ENCODE measurements at places on chromosomes 5 and 9. TPM values are rescaled to one million over a fixed set of nuclear protein-coding genes. Genes with fewer than 3 reads are reported as not detected.

- H3K4me1 ChIP-seq = no peaks in the 10 kb centered on the region
- no peak overlapping the region for H3K27ac ChIP-seq
- DNase-seq = no peak
- no peaks in the 10 kb centered on the region for H3K27me3 ChIP-seq
- no peak overlapping the region for H3K4me3 ChIP-seq
- H3K36me3 ChIP-seq = no peaks in the 10 kb centered on the region
These were observed 158.1 kb upstream of the NREP start for GRCh38 chr5:111914966-111915636.

SNAPC4 gene
- total RNA-seq = 15.6 TPM

IFNA14 gene
- not detected for total RNA-seq

- peaks cover 49% of the 10 kb centered on the region for H3K36me3 ChIP-seq
- peaks cover 30% of the 10 kb centered on the region for H3K4me1 ChIP-seq
- peak overlapping the region; percentile 56 for H3K27ac ChIP-seq
These were observed 105.1 kb downstream of the EHMT1 start for GRCh38 chr9:137723783-137724445.

- H3K27ac ChIP-seq = no peak overlapping the region
- no peak for DNase-seq
- H3K36me3 ChIP-seq = peaks cover 63% of the 10 kb centered on the region
- no peaks in the 10 kb centered on the region for H3K4me1 ChIP-seq
These were observed 109.2 kb downstream of the FBXW11 start for GRCh38 chr5:171897231-171897630.

DNA sequence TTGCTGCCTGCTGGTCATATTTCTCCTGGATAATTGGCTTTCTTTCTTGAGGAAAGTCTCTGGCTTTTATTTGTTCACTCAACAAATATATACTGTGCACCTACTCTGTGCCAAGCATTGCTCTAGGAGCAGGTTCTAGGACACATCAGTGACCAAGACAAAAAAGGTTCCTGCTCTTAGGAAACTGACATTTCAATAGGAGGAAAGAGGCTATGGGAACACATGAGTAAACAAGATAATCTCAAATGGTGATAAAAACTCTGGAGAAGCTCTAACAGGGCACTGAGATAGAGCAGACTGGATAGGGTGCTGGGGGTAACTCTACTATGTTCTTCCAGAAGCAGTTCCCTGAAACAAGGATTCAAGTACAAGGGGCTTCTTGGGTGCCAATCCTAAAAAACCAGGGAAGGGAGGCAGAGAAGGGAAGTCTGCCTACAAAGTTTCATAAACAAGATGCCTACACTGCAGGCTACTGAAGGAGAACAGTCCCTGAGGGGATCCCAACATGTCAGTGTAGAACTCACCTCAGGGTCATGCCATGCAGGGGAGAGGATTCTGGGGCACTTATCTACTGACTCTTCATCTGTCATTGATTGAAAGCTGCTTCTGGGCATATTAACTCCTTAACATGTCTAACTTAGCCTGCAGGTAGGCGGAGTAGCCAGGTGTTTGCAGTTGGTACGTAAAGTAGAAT lies 181.3 kb downstream of the GRIA1 start:
- DNase-seq = no peak
- H3K4me3 ChIP-seq = no peak overlapping the region
- H3K36me3 ChIP-seq = no peaks in the 10 kb centered on the region

- no peak overlapping the region for H3K4me3 ChIP-seq
- no peaks in the 10 kb centered on the region for H3K36me3 ChIP-seq
- no peaks in the 10 kb centered on the region for H3K4me1 ChIP-seq
These were observed 24.8 kb downstream of the GKAP1 start for GRCh38 chr9:83792746-83793145.

- no peak for DNase-seq
- H3K27me3 ChIP-seq = no peaks in the 10 kb centered on the region
- H3K27ac ChIP-seq = no peak overlapping the region
- no peak overlapping the region for H3K4me3 ChIP-seq
These were observed 452.0 kb downstream of the ENC1 start for GRCh38 chr5:74188351-74189105.

FRMPD1 gene
- total RNA-seq = not detected

GRCh38 chr9:124941679-124942561 lies 1.0 kb upstream of the GOLGA1 start:
- H3K4me3 ChIP-seq = peak overlapping the region; percentile 73
- DNase-seq = peak; percentile 16
- H3K27ac ChIP-seq = peak overlapping the region; percentile 98
- H3K27me3 ChIP-seq = no peaks in the 10 kb centered on the region
- peaks cover 3% of the 10 kb centered on the region for H3K36me3 ChIP-seq

DNA sequence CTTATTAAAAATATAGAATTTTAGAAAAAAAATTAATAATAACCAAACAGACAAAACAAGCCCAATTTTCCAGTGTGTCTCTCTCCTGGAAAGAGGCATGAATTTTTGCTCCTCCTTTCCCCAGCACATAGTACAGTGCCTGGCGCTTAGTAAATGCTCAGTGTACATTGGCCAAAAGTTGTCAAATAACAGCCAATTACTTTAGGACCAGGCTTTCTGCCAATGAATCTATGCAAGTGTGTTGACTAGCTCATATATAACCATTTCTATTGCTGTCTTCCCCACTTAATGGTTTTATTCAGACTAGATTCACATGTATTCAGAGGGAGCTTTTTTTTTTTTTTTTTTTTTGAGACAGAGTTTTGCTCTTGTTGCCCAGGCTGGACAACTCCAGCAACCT lies 120.1 kb upstream of the CD180 start:
- peaks cover 14% of the 10 kb centered on the region for H3K4me1 ChIP-seq
- no peaks in the 10 kb centered on the region for H3K36me3 ChIP-seq
- no peak overlapping the region for H3K27ac ChIP-seq
- H3K27me3 ChIP-seq = no peaks in the 10 kb centered on the region
- H3K4me3 ChIP-seq = no peak overlapping the region

MYMK gene
- not detected for total RNA-seq
